Lower leg skin (tissue), 4 donors: ENCODE measurements at places on chromosomes 12 and 14. TPM values are rescaled to one million over a fixed set of nuclear protein-coding genes. Genes with fewer than 3 reads are reported as not detected.

MRPL42 gene
- 43.9 TPM for total RNA-seq

DLK1 gene
- total RNA-seq, result not detected

SERPINA10 gene
- not detected for total RNA-seq

C12orf56 gene
- total RNA-seq, result 7.9 TPM

NOXRED1 gene
- 0.63 TPM for total RNA-seq

TRPV4 gene
- 8.6 TPM for total RNA-seq

LTBR gene
- 181 TPM for total RNA-seq

TMED10 gene
- 167 TPM for total RNA-seq

RPS29 gene
- 8,875 TPM for total RNA-seq

TBX3 gene
- 48.1 TPM for total RNA-seq

ART4 gene
- total RNA-seq, result 0.17 TPM

ACOT6 gene
- not detected for total RNA-seq

MYF5 gene
- total RNA-seq, result not detected

PZP gene
- not detected for total RNA-seq

LRTM2 gene
- not detected for total RNA-seq

CACNA2D4 gene
- total RNA-seq, result 3.6 TPM

CISTR gene
- not detected for total RNA-seq

RAPGEF3 gene
- 27.8 TPM for total RNA-seq

CLEC4D gene
- total RNA-seq, result 0.26 TPM

DBX2 gene
- total RNA-seq, result 0.91 TPM

CIROP gene
- not detected for total RNA-seq

LRRIQ1 gene
- total RNA-seq, result not detected

LRIG3 gene
- 116 TPM for total RNA-seq

SCYL2 gene
- total RNA-seq, result 66.7 TPM

IL23A gene
- total RNA-seq, result not detected
